ENCODE measurements at places on chromosomes 6 and 20. TPM values are rescaled to one million over a fixed set of nuclear protein-coding genes. Genes with fewer than 3 reads are reported as not detected.

Gene NINL
- 95.5 TPM for total RNA-seq

Gene KCNK17
- 180 TPM for total RNA-seq

Gene RAET1E
- total RNA-seq = 0.28 TPM

Gene IMPG1
- total RNA-seq = not detected

Gene KLHDC3
- 154 TPM for total RNA-seq

Gene SUMO4
- total RNA-seq = 4.8 TPM

Gene HS3ST5
- 0.51 TPM for total RNA-seq

Gene SLC52A3
- 2.9 TPM for total RNA-seq

Gene THBD
- total RNA-seq = 90.4 TPM

GRCh38 chr6:158039178-158039557 lies 57.5 kb downstream of the SYNJ2 start:
- peaks cover 19% of the 10 kb centered on the region for H3K27me3 ChIP-seq
- peaks cover 32% of the 10 kb centered on the region for H3K36me3 ChIP-seq
- peaks cover 29% of the 10 kb centered on the region for H3K4me1 ChIP-seq
- DNase-seq = no peak

DNA sequence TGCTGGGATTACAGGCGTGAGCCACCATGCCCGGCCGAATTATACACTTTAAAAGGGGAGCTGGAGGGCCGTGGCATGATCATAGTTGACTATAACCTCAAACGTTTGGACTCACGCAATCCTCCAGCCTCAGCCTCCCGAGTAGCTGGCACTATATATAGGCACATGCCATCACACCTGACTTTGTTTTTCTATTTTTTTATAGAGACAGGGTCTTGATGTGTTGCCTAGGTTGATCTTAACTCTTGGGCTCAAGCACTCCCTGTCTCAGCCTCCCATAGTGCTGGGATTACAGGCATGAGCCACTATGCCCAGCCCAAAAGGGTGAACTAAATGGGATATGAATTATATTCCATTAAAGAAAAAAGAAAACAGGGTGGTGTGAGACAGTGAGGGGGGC lies 7.8 kb downstream of the PTGIS start:
- no peak for DNase-seq
- peaks cover 5% of the 10 kb centered on the region for H3K27me3 ChIP-seq
- peaks cover 8% of the 10 kb centered on the region for H3K36me3 ChIP-seq
- no peak overlapping the region for H3K27ac ChIP-seq

GRCh38 chr6:124793398-124793797 lies 168.8 kb upstream of the RNF217 start:
- no peak overlapping the region for H3K27ac ChIP-seq
- no peaks in the 10 kb centered on the region for H3K27me3 ChIP-seq
- H3K4me3 ChIP-seq = no peak overlapping the region
- H3K4me1 ChIP-seq = peaks cover 11% of the 10 kb centered on the region

- peaks cover 4% of the 10 kb centered on the region for H3K27me3 ChIP-seq
- no peaks in the 10 kb centered on the region for H3K36me3 ChIP-seq
- DNase-seq = no peak
- H3K27ac ChIP-seq = no peak overlapping the region
- H3K4me3 ChIP-seq = no peak overlapping the region
Observed at GRCh38 chr20:45545754-45546453, 1.3 kb downstream of the EPPIN start.

GRCh38 chr6:24009319-24009718 lies 116.7 kb upstream of the NRSN1 start:
- no peaks in the 10 kb centered on the region for H3K36me3 ChIP-seq
- no peak for DNase-seq
- H3K4me3 ChIP-seq = no peak overlapping the region
- H3K4me1 ChIP-seq = no peaks in the 10 kb centered on the region
- H3K27me3 ChIP-seq = no peaks in the 10 kb centered on the region
- H3K27ac ChIP-seq = no peak overlapping the region

GRCh38 chr6:130262008-130262407 lies 39.3 kb upstream of the SAMD3 start:
- DNase-seq = no peak
- peaks cover 24% of the 10 kb centered on the region for H3K36me3 ChIP-seq
- no peak overlapping the region for H3K4me3 ChIP-seq

DNA sequence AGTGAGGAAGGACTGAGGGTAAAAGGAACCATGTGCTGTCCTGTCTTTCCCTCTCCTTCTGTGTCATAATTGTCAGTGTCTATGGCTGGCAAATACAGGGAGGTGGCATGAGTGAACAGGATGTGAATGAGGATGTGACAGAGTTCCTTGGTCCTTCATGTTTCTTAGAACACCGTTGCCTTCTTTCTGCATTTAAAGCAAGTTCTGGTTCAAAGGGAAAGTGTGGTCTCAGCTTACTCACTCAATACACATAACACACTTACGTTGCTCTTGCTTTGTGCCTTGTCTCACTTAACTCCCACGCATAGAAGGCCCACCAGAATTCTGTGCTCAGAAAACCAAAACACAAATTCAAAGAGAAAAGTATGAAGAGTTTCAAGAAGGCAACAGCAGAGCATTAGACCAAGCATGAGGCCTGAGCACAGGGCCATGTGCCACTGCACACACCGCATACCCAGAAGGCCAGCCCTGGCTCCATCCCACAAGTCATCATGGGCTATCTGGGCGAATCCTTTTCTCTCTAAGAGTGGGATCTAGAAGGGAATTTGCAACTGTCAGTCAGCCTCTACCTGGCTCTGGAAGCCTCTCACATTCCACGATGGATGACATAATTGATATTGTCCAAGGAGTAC lies 38.9 kb upstream of the SAYSD1 start:
- peaks cover 19% of the 10 kb centered on the region for H3K4me1 ChIP-seq
- peaks cover 4% of the 10 kb centered on the region for H3K27me3 ChIP-seq
- no peaks in the 10 kb centered on the region for H3K36me3 ChIP-seq
- H3K27ac ChIP-seq = no peak overlapping the region

GRCh38 chr6:35311390-35312075 lies 13.9 kb downstream of the DEF6 start:
- H3K4me3 ChIP-seq = peak overlapping the region; percentile 65
- no peaks in the 10 kb centered on the region for H3K27me3 ChIP-seq
- no peak for DNase-seq
- no peaks in the 10 kb centered on the region for H3K36me3 ChIP-seq

DNA sequence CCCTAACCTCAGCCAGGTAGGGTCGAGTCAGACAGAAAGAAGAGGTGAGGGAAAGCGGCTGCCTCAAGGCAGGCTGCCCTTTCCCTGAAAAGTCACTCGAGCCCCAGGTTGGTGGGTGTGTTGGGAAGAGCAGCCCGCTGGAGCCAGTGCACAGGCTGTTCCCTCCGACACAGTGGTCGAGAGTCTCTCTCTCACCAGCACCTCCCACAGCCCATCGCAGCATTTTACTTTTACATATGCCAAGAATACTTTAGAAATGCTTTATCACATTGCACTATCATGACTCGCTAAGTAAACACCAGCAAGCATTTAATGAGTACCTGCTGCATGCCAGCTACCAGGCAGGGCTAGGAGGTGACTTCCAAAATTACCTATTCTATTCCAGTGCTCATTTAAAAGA lies 1.7 kb downstream of the PRPH2 start:
- no peak overlapping the region for H3K4me3 ChIP-seq
- no peak overlapping the region for H3K27ac ChIP-seq
- no peak for DNase-seq

- no peak for DNase-seq
- no peak overlapping the region for H3K4me3 ChIP-seq
- H3K4me1 ChIP-seq = no peaks in the 10 kb centered on the region
Observed at GRCh38 chr6:2042956-2043648, 202.3 kb downstream of the GMDS start.

GRCh38 chr20:20272686-20273085 lies 95.2 kb upstream of the INSM1 start:
- H3K27me3 ChIP-seq = no peaks in the 10 kb centered on the region
- no peak overlapping the region for H3K4me3 ChIP-seq
- H3K36me3 ChIP-seq = no peaks in the 10 kb centered on the region
- no peak overlapping the region for H3K27ac ChIP-seq
- H3K4me1 ChIP-seq = no peaks in the 10 kb centered on the region
